Naive B cell (primary cell): ENCODE measurements at places on chromosomes 1 and 21. TPM values are rescaled to one million over a fixed set of nuclear protein-coding genes. Genes with fewer than 3 reads are reported as not detected.

GRCh38 chr1:21933397-21934248, 3.5 kb downstream of the HSPG2 start:
- no peak for DNase-seq

HSPA6 gene
- not detected for polyA plus RNA-seq

DNA sequence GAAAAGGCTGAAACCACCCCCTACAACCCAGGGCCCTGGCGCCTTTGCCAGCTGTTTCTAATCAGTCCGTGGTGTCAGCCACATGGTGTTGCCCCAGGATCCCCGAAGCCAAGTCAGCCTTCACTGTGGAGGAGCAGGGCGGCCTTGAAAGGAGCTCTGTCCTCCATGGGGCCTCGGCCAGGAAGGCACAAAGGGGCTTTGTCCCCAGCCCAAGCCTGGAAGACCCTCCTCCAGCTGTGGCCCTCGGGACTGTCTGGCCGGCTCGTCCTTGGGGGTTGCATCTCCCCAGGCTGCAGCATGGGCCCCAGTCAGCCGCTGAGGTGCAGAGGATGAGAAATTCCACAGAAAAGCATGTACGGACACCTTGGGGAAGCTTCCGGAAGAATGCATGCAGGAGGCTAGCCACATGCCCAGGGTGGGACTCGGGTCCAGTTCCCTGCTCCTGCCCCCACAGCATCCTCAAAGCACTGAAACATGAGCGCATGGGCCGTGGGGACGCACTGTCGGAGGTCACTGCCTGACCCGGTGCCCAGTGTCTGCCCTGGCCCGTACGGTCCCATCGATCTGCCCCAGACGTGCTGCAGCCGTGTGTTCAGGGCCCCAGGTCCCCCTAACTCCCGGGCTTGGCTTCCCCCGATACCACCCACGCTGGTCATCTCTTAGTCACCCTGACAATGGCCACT, 38.6 kb upstream of the POFUT2 start:
- DNase-seq, result no peak

CFH gene
- polyA plus RNA-seq, result not detected

TSHB gene
- not detected for polyA plus RNA-seq

DNA sequence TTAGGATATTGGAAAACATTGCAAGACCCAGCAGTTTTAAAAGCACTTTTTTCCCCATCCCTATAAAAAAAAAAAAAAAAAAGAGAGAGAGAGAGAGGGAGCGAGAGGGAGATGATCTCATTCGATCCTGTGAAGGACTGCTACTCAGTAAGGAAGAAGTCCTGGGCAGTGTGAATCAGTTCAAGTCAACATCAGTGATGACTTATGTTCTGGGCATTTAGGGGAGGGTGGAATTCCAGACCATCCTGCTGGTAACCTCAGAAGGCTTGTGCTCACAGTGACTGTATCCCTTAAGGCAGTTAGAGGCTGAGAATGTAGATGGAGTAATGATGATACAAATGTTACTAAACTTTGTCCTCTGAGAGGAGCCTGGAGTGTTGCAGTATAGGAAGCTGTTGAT, 151.4 kb downstream of the TGFB2 start:
- DNase-seq, result no peak

GRCh38 chr1:84430546-84430945, 32.3 kb downstream of the DNASE2B start:
- no peak for DNase-seq

GRCh38 chr21:42384156-42384945, 11.5 kb downstream of the TMPRSS3 start:
- no peak for DNase-seq

MEX3A gene
- 0.05 TPM for polyA plus RNA-seq

- DNase-seq, result no peak
These were observed 26.2 kb downstream of the TCP10L start for GRCh38 chr21:32559006-32559610.

GRCh38 chr1:84876353-84876752, 16.7 kb downstream of the LPAR3 start:
- DNase-seq, result no peak

CD5L gene
- polyA plus RNA-seq, result not detected

DNA sequence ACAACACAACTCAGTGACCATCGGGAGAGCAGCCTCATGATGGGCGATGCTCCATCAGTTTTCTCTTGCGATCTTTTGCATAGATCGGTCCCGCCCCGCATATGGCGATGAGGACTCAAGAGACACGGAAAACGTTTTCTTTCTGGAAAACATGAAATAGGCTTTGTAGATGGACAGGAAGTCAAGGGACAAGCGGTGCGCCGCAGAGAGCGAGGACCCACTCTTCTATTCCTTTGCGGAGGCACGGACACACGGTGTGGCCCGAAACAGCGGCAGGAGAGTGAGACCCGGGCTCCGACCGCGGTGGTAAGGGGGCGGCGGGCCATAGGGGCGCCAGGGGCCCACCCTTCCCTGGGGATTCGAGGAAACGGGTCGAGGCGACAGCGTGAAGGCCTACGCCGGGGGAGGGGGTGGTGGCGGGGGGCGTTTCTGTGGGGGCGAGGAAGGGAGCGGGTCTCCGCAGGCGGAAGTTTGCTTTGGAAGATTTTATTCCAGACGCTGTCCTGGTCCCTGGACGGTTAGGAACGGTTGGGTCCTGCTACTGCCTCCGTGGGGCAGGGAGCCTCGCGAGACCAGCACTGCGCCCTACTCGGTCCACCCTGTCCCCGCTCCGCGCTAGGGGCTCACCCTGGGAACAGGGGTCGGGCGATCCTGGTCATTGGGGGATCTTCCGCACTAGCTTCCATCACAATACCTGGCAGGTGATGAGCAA, 796 bp upstream of the TDRKH start:
- DNase-seq, result no peak

RNF187 gene
- 50.1 TPM for polyA plus RNA-seq

COL8A2 gene
- polyA plus RNA-seq, result 0.10 TPM

ZNF648 gene
- polyA plus RNA-seq, result not detected

DNA sequence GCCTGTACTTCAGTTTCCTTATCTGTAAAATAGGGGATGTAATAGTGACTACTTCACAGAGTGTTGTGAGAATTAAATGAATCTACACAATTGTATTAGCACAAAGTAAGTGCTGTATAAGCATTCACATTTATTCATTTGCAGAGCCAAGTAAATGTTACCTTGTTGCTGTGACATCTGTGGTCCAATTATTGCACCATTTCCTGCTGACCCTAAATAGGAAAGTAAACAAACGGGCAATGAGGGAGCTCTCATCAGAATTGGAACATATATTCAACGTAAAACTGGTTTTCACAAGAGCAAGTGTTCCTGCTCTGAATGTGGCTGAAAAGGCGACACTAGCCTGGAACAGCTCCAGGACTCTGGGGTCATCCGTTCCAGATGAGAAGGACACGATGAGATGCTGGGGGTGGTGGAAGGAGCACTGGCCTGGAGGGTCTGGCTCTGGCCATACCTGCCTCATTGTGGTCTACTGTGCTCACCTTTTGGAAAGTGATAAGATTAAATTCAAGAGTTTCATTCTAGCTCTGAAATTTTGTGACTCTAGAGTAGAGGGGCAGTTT, 34.5 kb downstream of the PROX1 start:
- DNase-seq, result no peak

DNA sequence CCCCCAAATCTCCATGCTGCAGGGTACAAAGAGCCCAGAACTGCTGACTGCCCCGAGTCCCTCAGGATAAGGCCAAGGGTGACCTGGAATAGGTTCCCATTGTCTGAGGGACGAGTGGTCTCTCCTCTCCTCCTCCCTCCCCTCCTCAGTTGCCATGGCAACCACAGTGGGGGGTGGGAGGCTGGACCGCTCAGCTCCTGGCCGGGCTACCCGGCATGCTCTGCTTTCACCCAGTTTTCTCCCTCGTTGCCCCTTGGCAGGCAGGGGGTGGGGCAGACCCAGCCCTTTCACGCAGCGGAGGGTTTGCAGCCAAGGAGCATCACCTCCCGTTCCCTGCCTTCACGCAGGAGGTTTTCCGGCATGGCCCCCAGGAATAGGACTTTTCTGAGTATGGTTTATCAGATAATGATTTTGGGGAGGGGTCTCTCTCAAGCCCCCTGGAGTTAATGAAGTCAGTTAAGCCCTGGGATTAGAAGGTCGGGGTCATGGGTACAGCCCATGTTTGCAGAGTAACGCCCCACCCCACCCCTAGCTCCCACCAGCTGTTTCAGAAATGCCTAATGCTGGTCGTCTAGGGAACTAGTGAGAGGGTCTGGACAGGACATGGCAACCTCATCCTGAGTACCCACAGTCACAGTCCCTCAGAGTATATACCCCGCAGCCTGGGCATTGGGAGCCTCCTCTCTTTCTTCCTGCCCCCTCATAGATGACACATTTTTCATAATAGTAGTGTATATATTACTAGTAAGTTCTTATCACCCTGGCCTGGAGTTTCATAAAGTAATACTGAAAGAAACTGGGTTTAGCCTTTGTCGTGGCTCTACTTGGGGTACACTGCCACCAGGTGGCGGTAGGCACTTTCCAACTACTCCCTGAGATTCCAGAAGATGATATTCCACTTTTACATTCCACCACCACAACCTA, 20.7 kb downstream of the C1QB start:
- no peak for DNase-seq

DNA sequence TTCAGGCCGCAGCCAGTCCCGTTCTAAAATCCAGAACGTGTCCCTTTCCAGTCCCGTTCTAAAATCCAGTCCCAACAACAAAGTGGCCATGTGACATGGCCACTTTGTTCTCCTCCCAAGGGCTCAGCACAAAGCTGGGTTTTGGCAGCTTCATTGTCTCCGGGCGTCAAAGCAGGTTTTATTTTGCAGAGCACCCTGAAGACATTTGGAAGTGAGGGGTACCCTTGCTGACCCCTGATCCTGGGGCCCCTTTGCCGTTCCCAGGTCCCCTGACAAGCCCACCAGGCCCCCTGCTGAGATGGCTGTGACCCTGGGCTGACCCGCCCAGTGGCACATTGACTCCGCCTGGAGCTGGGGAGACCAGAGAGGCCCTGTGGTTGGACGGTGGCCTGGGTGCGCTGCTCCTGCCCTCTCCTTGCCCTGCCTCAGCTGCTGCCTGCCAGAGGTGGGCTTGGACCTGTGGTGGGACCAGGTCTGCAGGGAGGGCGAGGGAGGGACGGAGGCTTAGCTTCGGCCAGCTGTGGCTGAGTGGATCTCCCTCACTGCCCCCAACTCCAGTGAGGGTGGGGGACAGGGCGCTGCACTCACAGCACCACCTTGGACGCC, 4.3 kb downstream of the PFKL start:
- DNase-seq, result no peak

DNA sequence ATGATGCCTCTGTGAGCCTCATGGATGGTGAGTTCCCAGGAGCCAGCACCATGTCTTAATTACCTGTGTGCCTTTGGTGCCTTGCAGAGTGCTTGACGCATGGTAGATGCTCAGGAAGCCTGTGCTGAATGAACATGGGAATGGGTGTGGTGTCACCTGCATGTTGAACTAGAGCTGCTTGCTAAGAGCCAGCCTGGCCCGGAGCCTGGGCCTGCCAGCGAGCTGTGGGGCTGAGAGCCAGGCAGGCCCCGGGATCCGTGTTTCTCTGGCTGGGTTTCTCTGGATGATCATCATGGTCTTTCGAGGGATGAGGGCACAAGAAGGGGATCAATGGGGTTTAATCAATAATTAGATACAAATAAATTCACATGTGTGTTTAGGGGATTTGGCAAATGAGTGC, 6.7 kb upstream of the TEX35 start:
- DNase-seq, result no peak

CD84 gene
- 14.0 TPM for polyA plus RNA-seq

GRCh38 chr1:190303501-190303900, 174.2 kb downstream of the BRINP3 start:
- no peak for DNase-seq

GRCh38 chr21:15078180-15078579, 13.4 kb upstream of the NRIP1 start:
- DNase-seq, result no peak

DNA sequence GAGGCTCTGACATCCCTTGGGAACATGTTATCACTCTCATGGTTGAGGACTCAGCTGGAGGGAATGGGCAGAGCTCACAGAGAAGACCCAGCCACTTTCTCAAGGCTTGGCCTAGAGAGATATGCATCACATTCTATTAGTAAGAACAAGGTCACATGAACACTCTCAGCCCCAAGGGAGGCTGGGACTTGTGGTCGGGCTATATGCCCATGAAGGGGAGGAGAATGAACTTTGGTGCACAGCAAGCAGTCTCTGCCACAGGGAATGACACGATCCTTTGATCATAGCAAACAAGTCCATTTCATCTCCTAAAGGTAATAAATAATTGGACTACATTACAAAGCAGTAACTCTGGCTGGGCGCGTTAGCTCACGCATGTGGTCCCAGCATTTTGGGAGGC, 105.7 kb downstream of the SYF2 start:
- no peak for DNase-seq

CLDN8 gene
- polyA plus RNA-seq, result not detected

KRTAP11-1 gene
- not detected for polyA plus RNA-seq

DNA sequence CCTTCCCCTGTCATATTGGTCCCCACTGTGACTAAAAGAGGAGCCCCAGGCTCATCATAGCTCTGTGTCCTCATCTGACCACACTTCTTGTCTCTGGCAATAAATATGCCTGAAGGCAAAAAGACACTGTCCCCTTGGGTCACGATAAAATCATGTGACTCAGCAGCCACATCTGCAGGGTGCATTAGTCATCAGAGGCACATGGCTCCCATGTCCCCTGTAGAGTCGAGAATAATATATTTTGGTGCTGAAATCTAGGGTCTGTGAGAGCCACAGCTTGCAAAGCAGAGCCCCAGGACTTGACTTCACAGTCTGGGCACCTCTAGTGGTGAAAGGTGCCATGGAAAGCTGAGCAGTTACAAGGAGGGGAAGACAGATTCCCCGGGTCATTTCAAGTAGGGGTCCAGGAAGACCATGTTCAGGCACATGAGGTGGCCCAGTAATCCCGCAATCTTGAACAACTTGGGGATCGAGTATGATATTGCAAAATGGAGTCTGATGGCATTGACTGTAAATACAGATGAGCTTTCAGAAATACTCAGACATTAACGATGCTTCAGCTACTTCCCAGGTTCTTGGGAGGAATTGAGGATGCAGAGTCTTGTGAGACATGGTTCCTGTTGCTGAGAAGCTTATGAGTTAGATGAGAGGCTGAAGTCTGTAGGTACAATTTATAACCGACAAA, 68.6 kb downstream of the SLC35F3 start:
- DNase-seq, result no peak

- no peak for DNase-seq
These were observed 5.0 kb downstream of the DNAJC16 start for GRCh38 chr1:15531682-15532081.

GRCh38 chr21:25837533-25838265, 102.9 kb downstream of the GABPA start:
- no peak for DNase-seq

DNA sequence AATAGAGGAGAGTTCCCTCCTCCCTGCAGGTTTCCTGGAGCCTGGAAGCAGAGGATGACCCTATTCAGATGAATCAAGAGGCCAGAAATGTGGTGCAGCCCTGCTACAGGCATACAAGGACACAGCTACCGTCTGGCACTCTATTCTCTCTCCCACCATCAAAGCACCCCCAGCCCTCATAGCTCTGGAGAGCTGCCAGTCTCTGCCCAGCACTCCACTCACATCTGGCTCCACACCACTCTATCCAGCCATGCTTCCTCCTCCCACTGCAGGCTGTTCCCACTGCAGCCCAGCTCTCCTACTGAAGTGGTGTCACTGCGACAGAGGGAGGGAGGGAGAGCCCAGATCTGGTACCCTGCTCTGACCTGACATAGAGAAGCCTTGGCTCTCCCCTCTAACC, 18.4 kb downstream of the SYT2 start:
- no peak for DNase-seq

GRCh38 chr21:19648391-19648790, 1244.8 kb upstream of the TMPRSS15 start:
- no peak for DNase-seq

- DNase-seq, result no peak
These were observed 1.5 kb upstream of the ARHGEF11 start for GRCh38 chr1:157047062-157047410.

GRCh38 chr1:185463433-185463832, 146.4 kb upstream of the IVNS1ABP start:
- DNase-seq, result no peak
